ENCODE measurements at places on chromosomes 6 and 20. TPM values are rescaled to one million over a fixed set of nuclear protein-coding genes. Genes with fewer than 3 reads are reported as not detected.
A peak's percentile ranks its signal among the peaks of the same experiment; 100 is the strongest.

GRCh38 chr20:4532772-4533171, 188.9 kb upstream of the PRND start:
- DNase-seq, result no peak
- no peak overlapping the region for H3K4me3 ChIP-seq
- H3K27me3 ChIP-seq, result no peaks in the 10 kb centered on the region
- no peak overlapping the region for H3K27ac ChIP-seq
- no peaks in the 10 kb centered on the region for H3K36me3 ChIP-seq

DNA sequence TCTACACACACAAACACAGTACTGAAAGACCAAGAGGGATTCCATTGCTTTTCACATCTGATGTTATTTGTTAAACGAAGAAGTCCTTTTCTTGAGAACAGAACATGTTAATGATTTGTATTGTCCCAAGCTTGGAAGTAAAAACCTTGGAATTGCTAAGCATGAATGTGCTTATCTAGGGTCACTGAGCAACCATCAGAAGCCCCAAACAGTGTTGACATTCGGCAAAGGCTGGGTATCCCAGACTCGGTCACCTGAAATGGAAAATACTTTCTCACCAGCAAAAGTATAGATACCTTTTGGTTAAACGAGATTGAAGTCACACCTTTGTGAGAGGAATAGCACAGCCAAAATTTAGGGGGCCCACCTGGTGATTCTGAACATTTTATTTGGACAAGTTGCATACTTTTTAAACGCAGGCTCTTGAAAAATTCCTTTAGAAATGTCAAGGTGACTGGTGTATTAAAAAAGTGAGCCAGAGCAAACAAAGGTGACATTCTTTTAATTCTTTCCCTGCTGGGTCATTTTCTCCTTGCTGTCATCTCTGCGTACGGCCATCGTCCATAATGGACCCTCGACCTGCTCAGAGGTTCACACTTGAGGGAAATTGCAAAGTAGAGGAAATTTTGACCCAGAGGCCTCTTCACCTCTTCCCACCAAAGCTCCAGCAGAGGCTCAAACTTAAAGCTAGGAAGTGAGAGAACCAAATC, 95.8 kb upstream of the FOXA2 start:
- no peak overlapping the region for H3K27ac ChIP-seq
- DNase-seq, result no peak
- no peaks in the 10 kb centered on the region for H3K4me1 ChIP-seq
- no peaks in the 10 kb centered on the region for H3K36me3 ChIP-seq

DNA sequence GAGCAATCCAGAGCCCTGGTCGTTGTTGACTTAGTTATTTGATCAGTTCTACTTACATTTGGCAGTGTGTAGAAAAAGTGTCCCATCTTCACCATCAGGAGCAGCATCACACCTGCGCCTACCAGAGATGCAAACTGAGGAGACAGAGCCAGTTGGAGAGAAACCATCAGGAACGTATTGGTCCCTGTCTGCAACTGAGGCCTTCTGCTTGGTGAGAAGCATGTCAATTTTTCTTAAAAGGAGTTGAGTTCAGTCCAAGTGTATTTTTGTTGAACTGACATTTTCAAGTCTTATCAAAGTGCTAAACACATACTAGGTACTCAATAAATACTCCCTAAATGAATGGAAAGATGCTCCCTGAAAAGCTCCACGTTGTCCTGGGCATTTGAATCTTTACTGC, 47.9 kb upstream of the SRPK1 start:
- H3K4me1 ChIP-seq, result no peaks in the 10 kb centered on the region
- no peak overlapping the region for H3K4me3 ChIP-seq
- no peak for DNase-seq
- H3K27ac ChIP-seq, result no peak overlapping the region
- H3K27me3 ChIP-seq, result no peaks in the 10 kb centered on the region

DNA sequence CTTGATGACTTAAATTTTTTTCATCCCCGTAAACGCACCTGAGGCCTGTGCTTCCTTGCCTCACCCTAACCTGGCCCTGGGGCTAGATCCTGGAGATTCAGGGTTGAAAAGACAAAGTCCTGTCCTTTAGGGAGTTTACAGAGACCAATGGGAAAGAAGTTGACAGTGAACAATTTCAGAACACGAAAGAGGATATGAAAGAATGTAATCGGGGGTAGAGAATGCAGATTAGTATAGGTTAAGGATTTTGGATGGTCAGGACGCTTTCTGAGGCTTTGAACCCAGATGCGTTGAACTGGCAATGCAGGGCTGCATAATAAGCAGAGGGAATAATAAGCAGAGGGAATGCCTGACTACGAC, 1.7 kb upstream of the FBXO5 start:
- H3K36me3 ChIP-seq, result no peaks in the 10 kb centered on the region
- H3K27me3 ChIP-seq, result no peaks in the 10 kb centered on the region
- no peak overlapping the region for H3K27ac ChIP-seq
- peak overlapping the region; percentile 57 for H3K4me3 ChIP-seq

- no peaks in the 10 kb centered on the region for H3K36me3 ChIP-seq
- H3K27ac ChIP-seq, result no peak overlapping the region
- DNase-seq, result peak; percentile 57
- H3K27me3 ChIP-seq, result no peaks in the 10 kb centered on the region
Observed at GRCh38 chr6:149938571-149939355, 3.1 kb upstream of the ULBP2 start.

- H3K27me3 ChIP-seq, result no peaks in the 10 kb centered on the region
- H3K36me3 ChIP-seq, result no peaks in the 10 kb centered on the region
- DNase-seq, result no peak
- H3K27ac ChIP-seq, result no peak overlapping the region
- H3K4me1 ChIP-seq, result no peaks in the 10 kb centered on the region
- H3K4me3 ChIP-seq, result no peak overlapping the region
Observed at GRCh38 chr6:131255434-131255833, 120.2 kb downstream of the AKAP7 start.

DNA sequence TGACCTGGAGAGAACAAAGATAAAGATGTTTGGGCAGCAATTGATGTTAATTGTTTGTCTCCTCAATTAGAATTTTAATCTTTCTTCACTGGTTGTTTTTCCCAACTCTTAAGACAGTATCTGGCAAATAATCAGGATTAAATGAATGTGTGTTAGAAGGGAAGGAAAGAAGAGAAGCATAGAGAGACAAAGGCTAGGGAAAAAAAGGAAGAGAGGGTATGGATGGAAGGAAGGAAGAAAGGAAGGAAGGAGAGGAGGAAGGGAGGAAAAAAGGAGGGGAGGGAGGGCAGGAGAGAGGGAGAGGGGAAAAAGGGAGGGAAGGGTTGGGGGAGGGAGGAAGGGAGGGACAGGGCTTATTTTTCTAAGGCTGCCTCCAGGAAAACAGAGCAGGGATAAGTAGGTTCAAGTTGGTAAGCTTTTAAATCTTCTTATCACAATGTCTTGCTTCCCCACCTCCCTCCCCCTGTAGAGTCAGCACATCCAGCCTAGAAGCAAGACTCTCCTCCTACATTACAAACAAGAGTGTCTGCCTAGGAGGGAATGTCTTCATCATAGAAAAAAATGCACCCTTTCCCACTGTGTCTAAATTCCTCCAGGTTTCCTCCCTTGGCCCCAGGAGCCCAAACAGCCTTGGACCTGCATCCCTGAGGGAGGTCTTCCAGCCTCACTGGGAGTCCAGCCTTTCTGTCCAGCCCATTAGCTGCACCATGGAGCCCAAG, 447.8 kb upstream of the JARID2 start:
- no peaks in the 10 kb centered on the region for H3K36me3 ChIP-seq
- no peaks in the 10 kb centered on the region for H3K4me1 ChIP-seq

- H3K4me3 ChIP-seq, result no peak overlapping the region
- H3K27me3 ChIP-seq, result no peaks in the 10 kb centered on the region
- no peak for DNase-seq
- no peaks in the 10 kb centered on the region for H3K36me3 ChIP-seq
Observed at GRCh38 chr20:14691994-14692393, 354.6 kb upstream of the FLRT3 start.

DNA sequence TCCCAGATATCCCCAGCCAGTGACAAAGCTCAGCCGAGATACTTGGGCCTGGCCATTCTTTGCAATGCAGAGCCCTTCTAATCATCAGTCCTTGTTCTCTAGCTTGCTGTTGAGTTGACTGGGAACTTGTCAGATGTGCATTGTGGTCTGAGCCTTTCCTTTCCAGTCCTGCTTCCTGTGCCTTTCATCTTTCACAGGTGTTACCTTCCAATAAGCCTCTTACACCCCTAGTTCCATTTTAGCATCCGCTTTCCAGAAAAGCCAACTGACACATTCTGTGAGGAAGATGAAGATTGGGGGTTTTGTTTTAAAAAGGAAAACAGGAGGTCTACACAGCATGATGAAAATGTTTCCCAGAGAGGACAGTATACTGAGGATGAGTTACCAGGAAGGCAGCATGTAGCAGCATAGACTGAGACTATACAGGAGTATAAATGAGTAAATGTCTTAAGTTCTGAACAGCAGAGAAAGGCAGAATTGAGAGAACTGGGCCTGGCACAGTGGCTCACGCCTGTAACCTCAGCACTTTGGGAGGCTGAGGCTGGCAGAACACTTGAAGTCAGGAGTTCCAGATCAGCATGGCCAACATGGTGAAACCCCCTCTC, 5.6 kb upstream of the CEP85L start:
- no peaks in the 10 kb centered on the region for H3K36me3 ChIP-seq
- no peaks in the 10 kb centered on the region for H3K4me1 ChIP-seq
- DNase-seq, result no peak
- H3K27me3 ChIP-seq, result no peaks in the 10 kb centered on the region

GRCh38 chr6:15017261-15017660, 228.6 kb upstream of the JARID2 start:
- no peak overlapping the region for H3K4me3 ChIP-seq
- H3K36me3 ChIP-seq, result no peaks in the 10 kb centered on the region
- H3K4me1 ChIP-seq, result no peaks in the 10 kb centered on the region
- no peak overlapping the region for H3K27ac ChIP-seq

- no peaks in the 10 kb centered on the region for H3K4me1 ChIP-seq
- H3K27me3 ChIP-seq, result no peaks in the 10 kb centered on the region
- DNase-seq, result no peak
- H3K36me3 ChIP-seq, result no peaks in the 10 kb centered on the region
Observed at GRCh38 chr6:113805173-113805790, 51.9 kb upstream of the MARCKS start.

DNA sequence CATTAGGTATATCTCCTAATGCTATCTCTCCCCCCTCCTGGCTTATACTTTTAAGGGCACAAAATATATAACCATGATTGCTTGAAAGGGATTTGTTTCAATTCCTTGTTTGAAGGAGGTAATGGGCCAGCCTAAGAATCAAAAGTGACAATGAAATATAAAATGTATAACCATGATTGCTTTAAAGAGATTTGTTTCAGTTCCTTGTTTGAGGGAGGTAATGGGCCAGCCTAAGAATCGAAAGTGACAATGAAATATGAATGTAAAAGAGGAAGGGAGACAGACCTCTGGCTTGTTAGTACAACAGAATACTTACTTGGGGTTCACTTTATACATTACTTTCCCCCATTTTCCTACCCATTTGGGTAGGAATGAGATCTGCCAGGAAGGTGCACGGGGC, 55.5 kb downstream of the FOXC1 start:
- no peak overlapping the region for H3K4me3 ChIP-seq
- H3K4me1 ChIP-seq, result no peaks in the 10 kb centered on the region
- no peak overlapping the region for H3K27ac ChIP-seq

DNA sequence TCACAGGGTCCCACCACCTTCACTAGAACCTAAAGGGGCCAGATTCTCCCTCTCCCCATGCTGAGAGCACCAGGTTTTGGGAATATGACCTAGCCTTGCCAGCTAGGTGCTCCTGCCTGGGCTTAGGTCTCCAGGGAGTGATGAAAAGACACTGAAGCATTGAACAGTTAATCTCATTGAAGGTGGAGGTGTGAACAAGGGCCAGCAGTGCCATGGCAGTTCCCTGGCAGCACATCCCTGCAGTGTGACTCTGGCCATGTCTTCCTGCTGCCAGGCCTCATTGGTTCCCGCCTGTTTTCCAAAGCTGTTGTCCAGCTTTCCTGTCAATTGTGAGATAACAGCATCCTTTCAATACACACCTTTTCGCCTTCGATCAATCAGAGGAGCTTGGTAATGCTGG, 10.9 kb downstream of the PPIL6 start:
- H3K27ac ChIP-seq, result no peak overlapping the region
- H3K27me3 ChIP-seq, result no peaks in the 10 kb centered on the region
- no peaks in the 10 kb centered on the region for H3K4me1 ChIP-seq
- H3K36me3 ChIP-seq, result no peaks in the 10 kb centered on the region
- no peak overlapping the region for H3K4me3 ChIP-seq
- DNase-seq, result no peak

GRCh38 chr6:112899541-112899940, 552.4 kb downstream of the RFPL4B start:
- H3K27me3 ChIP-seq, result no peaks in the 10 kb centered on the region
- no peak overlapping the region for H3K4me3 ChIP-seq
- H3K27ac ChIP-seq, result no peak overlapping the region
- H3K36me3 ChIP-seq, result no peaks in the 10 kb centered on the region

GRCh38 chr6:159977255-159977903, 8.5 kb downstream of the IGF2R start:
- no peak overlapping the region for H3K4me3 ChIP-seq
- H3K27ac ChIP-seq, result peak overlapping the region; percentile 32
- H3K4me1 ChIP-seq, result no peaks in the 10 kb centered on the region
- no peaks in the 10 kb centered on the region for H3K27me3 ChIP-seq

- H3K27ac ChIP-seq, result no peak overlapping the region
- H3K4me3 ChIP-seq, result no peak overlapping the region
- H3K36me3 ChIP-seq, result no peaks in the 10 kb centered on the region
- H3K27me3 ChIP-seq, result no peaks in the 10 kb centered on the region
Observed at GRCh38 chr6:150596439-150596838, 3.2 kb upstream of the PLEKHG1 start.

GRCh38 chr6:13508711-13509705, 21.6 kb upstream of the GFOD1 start:
- DNase-seq, result no peak
- no peaks in the 10 kb centered on the region for H3K4me1 ChIP-seq
- no peak overlapping the region for H3K4me3 ChIP-seq
- H3K36me3 ChIP-seq, result no peaks in the 10 kb centered on the region
- H3K27ac ChIP-seq, result no peak overlapping the region

GRCh38 chr6:7184502-7184901, 76.7 kb downstream of the RREB1 start:
- H3K36me3 ChIP-seq, result no peaks in the 10 kb centered on the region
- no peak overlapping the region for H3K4me3 ChIP-seq
- DNase-seq, result no peak
- no peaks in the 10 kb centered on the region for H3K27me3 ChIP-seq

DNA sequence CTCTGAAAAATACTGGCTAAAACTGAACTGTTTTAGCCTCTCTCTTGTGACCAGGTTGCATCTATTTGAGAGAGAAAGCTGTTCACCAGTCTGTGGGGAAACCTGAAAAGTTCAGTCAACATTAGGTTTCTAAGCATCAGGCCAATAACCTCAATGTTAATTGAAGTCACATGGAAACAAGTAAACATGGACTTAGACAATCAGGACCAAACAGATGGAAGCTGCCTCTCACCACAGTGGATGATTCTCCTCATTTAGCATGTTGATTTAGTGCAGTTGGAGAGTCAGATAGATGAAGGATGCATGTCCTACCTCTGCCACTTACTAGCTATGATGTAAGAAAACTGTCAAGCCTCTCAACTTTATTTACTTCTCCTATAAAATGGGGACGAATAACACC, 18.2 kb downstream of the SCGN start:
- no peaks in the 10 kb centered on the region for H3K4me1 ChIP-seq
- no peaks in the 10 kb centered on the region for H3K36me3 ChIP-seq
- H3K27ac ChIP-seq, result no peak overlapping the region
- no peak overlapping the region for H3K4me3 ChIP-seq
- no peaks in the 10 kb centered on the region for H3K27me3 ChIP-seq

Gene IL17A
- total RNA-seq, result not detected

Gene RAET1L
- total RNA-seq, result not detected

Gene PSORS1C2
- total RNA-seq, result not detected

Gene CPXM1
- 3.4 TPM for total RNA-seq

Gene NMBR
- not detected for total RNA-seq

Gene PLA2G7
- total RNA-seq, result 1.8 TPM

Gene NANP
- total RNA-seq, result 5.6 TPM

Gene BPIFB1
- not detected for total RNA-seq

Gene BNIP5
- not detected for total RNA-seq
